NCI-H460 (cell line): ENCODE measurements at places on chromosomes 2 and 18. TPM values are rescaled to one million over a fixed set of nuclear protein-coding genes. Genes with fewer than 3 reads are reported as not detected.

GRCh38 chr18:13302040-13302439 lies 83.5 kb downstream of the LDLRAD4 start:
- no peak for DNase-seq

DNA sequence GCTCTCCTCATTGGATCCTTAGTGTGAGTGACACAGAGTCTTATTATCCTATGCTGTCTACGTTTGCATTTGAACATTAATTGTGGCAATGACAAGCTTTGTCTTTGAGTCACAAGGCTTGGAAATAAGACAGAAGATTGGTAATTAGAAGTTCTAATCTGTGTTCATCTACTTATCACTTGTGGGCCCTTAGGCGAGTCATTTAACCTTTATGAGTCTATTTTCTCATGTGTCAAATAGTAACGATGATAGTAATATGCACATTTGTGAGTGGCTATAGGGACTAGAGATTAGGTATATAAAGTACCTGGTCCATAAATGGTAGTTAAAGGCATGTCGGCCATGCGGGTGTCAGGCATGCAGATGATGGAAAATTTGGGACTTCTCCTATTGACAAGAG lies 105.6 kb upstream of the NABP1 start:
- no peak for DNase-seq

GRCh38 chr2:49332415-49332814 lies 178.1 kb upstream of the FSHR start:
- no peak for DNase-seq

DNA sequence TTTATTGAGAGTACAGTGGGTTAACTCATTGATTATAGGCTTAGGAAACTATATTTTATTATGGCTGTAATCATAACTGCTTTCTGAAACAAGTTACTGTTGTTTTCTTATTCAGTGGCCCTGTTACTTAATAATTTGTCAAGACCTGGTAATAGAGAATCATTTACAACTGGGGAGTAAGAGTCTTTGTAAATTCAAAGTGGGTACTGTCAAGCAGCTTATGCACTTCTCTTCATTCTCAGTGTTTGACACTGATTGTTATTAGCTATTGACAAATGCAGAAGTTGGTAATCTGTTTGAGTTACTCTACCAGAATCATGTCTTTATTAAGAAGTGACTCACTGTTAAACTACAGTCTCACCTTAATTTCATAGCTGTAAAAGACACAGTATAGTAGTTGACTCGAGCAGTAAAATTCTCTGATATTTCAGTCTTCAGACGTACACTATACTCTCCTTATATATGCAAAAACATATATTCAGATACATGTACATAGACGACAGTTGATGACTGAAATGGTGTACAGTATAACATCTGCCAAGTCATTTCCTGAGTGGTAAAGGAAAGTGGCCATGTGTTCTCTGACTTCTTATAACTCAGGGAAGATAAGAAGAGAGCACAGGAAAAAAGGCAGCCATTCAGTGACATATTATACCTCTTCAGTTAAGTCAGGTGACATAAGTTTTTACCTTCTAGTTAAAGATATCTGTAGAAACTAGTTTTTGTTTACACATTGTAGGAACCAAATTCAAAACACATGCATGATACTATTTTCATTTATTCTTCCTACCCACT lies 36.0 kb upstream of the TTC27 start:
- DNase-seq: no peak

DNA sequence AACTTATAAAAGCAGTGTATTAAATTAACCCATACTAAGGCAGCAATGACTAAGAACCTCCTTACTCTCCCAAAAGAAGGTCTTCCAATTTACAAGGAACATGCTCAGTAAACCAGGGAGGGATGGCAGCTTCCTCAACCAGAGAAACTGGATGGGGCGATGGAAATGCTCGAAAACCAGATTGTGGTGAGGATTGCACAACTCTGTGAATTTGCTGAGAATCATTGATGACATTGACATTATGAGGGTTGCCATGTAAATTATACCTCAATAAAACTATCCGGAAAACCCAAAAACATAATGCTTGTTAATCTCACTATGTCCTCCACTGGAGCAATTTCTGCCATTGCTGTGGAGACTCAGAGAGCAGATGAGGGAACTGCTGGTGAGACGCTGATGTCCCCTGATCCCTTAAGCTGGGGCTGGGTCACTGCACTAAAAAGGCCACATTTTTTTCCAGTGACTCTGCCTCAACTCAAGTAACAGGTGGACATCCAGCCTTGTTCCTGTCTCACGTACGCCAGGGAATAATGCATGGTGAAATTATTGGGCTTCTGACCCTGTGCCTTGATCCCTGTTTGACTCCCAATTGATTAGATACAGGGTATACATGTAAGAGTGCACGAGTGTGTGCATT lies 288.3 kb downstream of the CYP26B1 start:
- no peak for DNase-seq

KLF7 gene
- total RNA-seq: 16.4 and 22.3 TPM in 2 replicates

PIEZO2 gene
- not detected in 2 replicates for total RNA-seq

CLEC4F gene
- not detected in 2 replicates for total RNA-seq
